Stimulated activated CD4-positive, alpha-beta T cell treated with anti-CD3 and anti-CD28 coated beads, Interleukin-4, amount 100 ng/mL, for 1 hour (primary cell): ENCODE measurements at places on chromosomes 1 and 21.

- peak; percentile 26 for DNase-seq
Observed at GRCh38 chr21:38831526-38832467, 26.1 kb downstream of the ETS2 start.

DNA sequence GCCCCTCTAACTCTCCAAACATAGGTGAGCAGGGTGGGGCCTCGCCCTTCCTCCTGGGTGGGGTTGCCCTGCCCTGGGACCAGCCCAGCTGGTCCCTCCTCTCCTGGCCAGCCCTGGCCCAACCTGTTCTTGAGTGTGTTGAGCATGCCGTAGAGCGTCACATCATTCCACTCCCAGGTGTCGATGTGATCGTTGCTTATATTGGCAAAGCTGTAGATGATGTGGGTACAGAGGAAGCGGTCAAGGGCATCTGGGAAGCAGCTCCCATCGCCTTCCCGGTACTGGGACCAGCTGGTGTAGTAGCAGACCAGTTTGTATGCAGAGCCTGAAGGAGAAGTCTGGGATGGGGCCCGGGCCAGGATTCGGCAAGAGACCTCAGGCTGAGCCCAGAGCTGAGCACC lies 1.4 kb downstream of the CHI3L1 start:
- DNase-seq = no peak

GRCh38 chr1:115140442-115141144 lies 51.3 kb upstream of the TSPAN2 start:
- DNase-seq = no peak

DNA sequence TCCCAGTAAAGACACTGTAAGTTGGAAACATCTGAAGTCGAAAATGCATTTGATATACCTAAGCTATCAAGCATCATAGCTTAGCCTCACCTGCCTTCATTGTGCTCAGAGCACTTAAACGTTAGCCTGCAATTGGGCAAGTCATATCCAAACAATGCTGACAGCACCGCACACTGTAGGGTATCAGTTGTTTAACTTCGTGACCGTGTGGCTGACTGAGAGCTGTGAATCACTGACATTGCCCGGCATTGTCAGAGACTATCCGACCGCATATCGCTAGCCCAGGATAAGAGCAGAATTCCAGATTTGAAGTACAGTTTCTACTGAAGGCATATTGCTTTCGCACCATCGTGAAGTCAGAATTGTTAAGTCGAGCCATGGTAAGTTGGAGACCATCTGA lies 41.5 kb downstream of the GALNT2 start:
- no peak for DNase-seq

- no peak for DNase-seq
Observed at GRCh38 chr1:11281518-11282331, 8.7 kb downstream of the UBIAD1 start.

GRCh38 chr1:5992814-5993555 lies 760 bp upstream of the NPHP4 start:
- no peak for DNase-seq

DNA sequence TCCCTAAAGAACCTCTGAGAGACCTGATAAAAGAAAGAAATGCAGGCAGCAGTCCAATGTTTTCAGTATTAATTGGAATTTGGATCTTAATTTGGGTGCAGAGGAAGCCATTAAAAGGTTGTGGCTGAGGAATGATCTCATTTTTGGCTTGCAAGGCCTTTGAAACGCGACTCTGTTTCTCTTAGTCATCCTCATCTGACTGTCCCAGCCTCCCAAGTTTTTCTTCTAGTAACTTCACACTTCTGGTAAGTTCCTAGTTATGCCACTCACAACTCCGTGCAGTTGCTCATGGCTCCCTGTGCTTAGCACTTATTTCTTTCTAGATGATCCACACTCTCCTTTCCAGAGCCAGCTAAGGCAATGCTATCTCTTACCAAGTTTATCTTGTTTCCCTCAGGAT lies 147.4 kb upstream of the USP24 start:
- DNase-seq = no peak

DNA sequence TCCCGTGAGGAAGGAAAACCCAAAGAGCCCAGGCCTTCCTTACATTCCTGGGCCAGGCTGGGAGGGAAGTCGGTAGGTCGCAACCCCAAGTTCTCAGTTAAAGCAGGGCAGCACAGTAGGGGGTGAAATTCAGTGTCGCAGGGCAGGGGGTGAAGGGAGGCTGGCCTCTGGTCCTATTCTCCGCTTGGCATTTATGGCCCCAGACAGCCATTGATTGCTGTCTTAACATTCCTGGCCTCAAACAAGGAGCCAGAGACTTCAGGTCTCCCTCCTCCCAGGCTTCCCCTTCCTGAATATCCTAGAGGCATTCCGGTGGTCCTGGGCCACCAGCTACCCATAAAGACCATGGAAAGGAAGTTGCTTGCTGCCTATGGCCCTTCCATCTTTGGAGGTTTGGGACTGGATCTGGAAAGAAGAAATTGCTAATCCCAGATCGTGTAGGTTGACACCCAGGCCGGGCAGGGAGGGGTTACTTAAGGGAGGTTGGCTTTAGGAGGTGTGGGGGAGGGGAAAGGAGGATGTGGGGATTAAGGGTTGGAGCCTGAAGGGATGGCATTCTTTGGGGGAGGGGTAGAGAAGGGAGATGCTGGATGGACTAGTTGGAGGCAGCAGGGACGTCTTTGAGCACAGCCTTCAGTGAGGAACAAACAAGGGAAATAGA lies 1.7 kb downstream of the LIN28A start:
- DNase-seq = no peak
